CD4-positive, alpha-beta T cell treated with Interleukin-4 for 1 hour (primary cell): ENCODE measurements at places on chromosomes 11 and 22.

- no peak for DNase-seq
These were observed 9.3 kb downstream of the PRCP start for GRCh38 chr11:82890936-82891335.

- DNase-seq: no peak
These were observed 39.4 kb downstream of the SERPINH1 start for GRCh38 chr11:75601494-75601893.

DNA sequence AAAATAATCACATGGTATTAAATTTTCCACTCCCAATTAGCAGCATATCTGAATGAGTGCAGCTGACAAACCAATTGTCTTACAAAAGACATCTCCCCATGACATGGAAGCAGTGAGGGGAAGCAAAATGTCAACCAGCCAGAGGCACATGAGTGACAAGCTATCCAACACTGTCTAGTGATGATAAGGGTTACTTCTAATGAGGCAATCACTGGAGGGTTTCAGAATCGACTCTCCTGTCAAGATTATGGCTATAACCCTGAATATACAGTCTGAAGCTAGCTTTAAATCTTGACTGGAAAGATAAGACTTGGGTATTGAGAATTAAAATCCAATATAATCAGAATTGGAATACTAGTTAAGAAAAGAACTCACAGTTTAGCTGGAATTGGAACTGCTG lies 50.3 kb downstream of the AMBRA1 start:
- no peak for DNase-seq

DNA sequence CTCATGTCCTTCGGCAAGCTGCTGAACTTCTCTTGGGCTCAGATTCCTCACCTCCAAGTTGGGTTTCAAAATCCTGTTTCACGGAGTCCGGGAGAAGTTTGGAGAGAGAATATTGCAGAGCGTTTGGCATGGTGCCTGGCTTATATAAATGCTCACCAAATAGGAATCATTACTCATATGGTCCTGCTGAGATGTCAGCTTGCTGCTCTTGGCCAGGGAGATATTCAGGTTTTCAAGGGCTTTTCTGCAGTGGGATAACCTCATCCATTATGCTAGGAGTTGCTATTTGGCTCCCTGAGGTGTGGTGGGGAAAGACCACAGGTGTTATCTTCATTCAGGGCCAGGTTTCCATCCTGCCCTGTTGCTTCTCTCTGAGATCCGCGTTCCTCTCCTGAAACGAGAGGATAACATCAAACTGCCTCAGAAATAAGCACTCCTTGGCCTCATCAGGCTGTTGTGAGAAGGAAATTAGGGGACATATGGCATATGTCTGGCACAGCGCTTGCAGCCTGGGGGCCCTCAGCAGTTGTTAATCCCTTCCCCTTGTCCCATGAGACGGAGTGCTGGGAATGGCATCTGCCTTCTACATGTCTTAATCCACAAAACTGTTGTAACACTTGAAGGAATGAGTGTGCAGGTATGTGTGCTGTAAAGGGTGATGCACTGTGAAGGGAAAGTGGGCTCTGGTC lies 29.9 kb upstream of the ACER3 start:
- DNase-seq: no peak

GRCh38 chr11:117843666-117844484 lies 19.3 kb upstream of the FXYD2 start:
- peak; percentile 75 for DNase-seq

- DNase-seq: no peak
These were observed 420.2 kb downstream of the NTM start for GRCh38 chr11:131790586-131790985.

GRCh38 chr22:46336119-46337078 lies 885 bp downstream of the TRMU start:
- DNase-seq: no peak

GRCh38 chr11:78647986-78648875 lies 73.6 kb upstream of the NARS2 start:
- DNase-seq: no peak

DNA sequence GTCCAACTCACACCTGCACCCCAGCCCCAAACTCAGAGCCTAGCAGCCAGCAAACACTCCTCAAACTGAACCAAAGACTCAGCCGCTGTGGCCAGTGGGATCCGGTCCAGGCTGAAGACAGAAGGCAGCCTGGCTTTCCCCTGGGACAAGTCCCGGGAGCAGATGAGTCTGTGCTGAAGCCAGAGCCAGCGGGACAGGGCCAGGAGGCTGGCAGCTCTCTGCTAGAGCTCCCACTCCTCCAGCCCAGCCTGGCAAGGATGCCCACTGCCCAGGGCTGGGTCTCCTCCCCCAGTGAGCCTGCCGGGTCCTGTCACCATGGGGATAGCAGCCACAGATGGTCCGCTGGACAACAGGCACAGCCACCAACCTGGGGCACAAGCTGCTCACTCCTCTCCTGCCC lies 42.9 kb upstream of the PRR5 start:
- DNase-seq: no peak

- no peak for DNase-seq
These were observed 96.9 kb downstream of the CNTN5 start for GRCh38 chr11:99117603-99118002.

GRCh38 chr22:45478108-45478771 lies 24.4 kb upstream of the FBLN1 start:
- DNase-seq: no peak

GRCh38 chr22:19959043-19959586 lies 17.5 kb upstream of the TXNRD2 start:
- no peak for DNase-seq
